Foreskin fibroblast (primary cell): ENCODE measurements at places on chromosomes 13 and 19.

DNA sequence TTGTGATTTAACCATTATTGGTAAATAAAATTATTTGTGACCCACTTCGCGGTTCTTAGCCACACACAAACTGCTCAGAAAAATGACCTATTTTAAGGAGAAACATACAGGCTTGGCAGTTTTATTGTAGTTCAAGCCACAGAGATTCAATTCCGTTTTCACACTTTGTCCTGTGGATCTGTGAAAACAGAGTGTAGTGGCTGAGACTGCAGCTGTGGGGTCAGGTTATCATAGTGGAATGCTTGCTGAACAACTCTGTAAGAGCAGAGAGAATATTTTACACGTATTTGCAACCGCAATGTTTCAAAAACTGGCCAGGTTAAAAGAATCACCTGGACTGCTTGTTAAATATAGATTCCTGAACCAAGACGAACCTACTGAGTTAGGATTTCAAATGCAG, 292.5 kb downstream of the GPC5 start:
- no peak for DNase-seq

DNA sequence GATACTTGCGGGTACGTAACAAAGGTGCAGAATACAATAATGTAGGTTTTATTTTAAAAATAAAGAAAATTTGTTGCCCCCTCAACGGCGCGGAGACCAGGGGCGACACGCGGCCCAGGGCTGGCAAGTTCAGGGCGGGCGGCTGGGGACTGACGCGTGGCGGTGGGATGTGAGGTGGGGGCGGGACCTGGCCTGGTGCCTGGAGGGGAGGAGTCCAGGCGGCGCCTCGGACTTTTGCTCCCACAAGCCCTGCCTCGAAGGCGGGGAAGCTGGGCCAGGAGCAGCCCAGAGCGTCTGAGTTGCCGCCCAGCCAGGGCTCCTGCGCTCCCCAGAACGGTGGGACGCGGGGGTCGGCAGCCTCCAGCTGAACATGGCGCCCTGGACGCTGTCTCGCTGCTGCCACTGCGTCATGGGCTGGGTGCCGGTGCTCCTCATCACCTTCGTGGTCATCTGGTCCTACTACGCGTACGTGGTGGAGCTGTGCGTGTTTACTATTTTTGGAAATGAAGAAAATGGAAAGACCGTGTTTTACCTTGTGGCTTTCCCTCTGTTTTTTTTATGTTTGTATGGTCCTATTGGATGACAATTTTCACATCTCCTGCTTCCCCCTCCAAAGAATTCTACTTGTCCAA, 1122.8 kb upstream of the ATXN8OS start:
- no peak for DNase-seq

- no peak for DNase-seq
These were observed 1357.9 kb downstream of the SLITRK5 start for GRCh38 chr13:89029062-89029461.

- DNase-seq, result no peak
These were observed 226.8 kb downstream of the LACC1 start for GRCh38 chr13:44106266-44107152.

DNA sequence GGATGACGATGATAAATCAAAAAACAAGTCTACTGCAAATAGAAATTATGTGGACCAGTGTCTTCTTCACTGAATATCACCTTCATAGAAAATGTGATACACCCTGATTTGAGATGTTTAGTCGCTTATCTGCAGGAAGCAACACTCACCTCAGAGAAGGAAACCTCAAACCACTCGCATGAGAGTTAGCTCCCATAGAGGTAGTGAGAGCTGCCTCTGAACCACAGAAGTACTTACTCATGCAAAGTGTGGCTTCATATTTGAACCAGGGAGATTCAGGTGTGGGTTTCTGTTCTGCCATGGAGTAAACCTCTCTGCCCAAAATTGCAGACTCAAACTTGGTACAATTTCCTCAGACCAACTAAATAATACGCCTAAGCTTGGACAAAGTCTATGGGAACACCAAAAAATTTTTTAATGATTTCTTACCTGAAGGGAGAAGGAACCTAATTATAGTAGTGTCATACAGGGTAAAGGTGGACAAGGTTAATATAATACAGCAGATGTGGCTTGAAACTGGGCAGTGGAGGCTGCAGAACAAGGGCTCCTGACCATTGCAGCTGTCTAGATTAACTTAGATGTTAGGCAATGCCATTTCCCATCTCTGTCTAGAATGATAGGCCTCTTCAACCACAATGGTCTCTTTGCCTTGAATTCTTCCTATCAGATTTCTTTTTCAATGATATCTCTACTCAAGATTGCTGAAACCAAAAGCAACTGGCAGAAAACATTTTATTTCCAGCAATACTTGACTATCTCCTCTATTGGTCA, 29.6 kb upstream of the RCBTB2 start:
- DNase-seq, result no peak

- no peak for DNase-seq
These were observed 18.9 kb downstream of the TGFB1 start for GRCh38 chr19:41334793-41335192.

GRCh38 chr19:4098493-4098892, 25.4 kb downstream of the MAP2K2 start:
- DNase-seq, result no peak

DNA sequence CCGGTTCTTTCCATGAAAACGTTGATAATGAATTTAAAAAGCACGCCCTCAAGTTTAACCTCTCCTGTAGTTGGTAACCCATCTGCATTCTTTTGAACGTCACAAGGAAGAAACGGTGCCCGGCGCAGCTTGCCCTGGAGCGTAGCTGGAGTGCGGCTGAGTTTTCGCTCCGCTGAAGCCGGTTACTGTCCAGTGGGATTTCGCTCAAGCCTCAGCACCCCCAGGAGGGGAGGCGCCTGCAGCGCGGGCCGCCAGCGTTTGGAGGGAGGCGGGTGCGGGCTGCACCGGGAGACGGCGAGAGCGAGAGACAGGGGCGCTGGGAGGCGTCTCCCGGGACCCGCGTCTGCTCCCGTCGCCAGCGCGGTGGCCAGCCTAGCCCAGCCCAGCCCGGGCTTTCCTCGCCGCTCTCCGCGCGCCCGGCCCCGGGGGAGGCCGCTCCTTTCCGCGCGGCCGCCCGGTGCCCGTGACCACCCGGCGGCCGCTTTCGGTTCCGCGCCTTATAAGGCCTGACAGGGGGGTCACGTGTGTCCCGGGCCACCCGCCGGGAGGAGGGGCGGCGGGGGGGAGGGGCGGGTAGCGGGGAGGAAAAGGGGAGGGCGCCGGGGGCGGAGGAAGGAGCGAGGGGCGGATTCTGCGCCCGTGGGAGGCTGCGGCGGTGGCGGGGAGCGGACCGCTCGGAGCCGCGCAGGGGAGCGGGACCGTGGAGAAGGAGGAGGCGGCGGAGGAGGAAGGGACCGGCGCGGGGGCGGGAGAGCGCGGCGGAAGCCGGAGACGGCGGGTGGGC, 8.3 kb upstream of the DGKH start:
- DNase-seq, result peak; percentile 95

DNA sequence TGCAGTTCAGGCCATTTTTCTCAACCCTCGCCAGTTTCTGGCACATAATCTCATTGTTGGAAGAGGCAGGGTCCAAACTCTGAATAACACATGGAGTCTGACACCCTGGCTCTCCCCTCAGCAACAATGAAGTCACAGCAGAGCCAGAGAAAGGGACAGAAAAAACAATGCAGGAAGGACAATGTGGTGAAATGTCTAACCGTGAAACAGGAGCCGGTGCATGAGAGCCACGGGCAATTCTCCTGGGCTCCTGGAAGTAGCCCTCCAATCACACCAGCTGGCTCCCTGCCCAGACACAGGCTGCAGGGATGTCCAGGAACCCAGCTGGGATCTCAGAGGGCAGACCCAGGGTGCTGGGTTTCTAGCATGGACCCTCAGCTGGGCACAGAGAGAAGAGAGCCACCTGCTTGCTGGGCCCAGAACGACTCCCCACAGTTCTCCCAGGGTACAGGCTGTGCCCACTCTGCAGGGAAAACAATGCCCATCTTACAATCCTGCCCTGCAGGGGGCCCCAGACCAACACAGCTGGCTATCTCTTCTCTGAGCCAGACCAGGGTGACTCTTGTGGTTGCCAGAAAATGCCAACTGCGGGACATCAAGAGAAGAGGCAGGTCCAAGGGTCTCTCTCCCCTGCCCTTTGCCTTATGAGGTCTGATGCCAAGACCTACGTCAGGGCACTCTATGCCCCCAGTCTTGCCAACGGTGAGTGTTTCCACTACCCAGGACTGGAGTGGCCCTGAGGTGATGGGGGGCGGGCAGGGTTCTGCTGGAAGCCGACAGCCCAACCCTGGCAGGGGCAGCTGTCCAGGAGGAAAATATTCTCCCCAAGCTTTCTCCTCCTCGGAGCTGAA, 64.5 kb downstream of the CEBPG start:
- peak; percentile 34 for DNase-seq

GRCh38 chr19:8253678-8254077, 44.5 kb downstream of the CERS4 start:
- DNase-seq, result no peak

DNA sequence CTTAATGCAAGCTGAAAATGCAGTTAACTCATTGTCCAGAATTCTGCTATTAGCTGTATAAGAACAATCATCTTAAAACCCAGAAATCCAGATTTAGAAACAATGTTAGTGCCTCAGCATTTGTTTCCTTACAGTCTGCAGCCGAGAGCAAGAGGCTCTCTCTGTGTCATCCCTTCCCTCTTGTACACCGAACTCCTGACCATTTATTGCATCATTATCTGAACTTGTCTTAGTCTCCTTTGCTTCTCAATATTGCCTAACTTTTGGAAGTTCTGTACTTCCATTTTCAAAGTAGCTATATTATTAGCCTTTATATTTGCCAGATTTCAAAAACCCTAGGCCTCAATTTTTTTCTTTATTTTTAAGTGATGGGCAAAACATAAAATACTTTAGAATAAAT, 27.1 kb downstream of the RNASEH2B start:
- no peak for DNase-seq

DNA sequence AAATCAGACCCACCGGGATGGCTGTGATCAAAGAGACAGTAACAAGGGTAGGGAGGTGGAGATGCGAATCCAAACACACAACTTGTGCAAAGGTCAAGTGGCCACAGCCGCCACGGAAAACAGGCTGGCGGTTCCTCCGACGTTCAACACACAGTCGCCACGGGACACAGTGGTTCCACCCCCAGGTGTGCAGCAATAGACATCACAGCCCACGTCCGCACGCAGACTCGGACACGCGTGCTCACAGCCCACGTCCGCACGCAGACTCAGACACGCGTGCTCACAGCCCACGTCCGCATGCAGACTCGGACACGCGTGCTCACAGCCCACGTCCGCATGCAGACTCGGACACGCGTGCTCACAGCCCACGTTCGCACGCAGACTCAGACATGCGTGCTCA, 70.1 kb downstream of the RASA3 start:
- DNase-seq, result no peak

GRCh38 chr19:5487222-5487621, 32.0 kb downstream of the ZNRF4 start:
- no peak for DNase-seq

DNA sequence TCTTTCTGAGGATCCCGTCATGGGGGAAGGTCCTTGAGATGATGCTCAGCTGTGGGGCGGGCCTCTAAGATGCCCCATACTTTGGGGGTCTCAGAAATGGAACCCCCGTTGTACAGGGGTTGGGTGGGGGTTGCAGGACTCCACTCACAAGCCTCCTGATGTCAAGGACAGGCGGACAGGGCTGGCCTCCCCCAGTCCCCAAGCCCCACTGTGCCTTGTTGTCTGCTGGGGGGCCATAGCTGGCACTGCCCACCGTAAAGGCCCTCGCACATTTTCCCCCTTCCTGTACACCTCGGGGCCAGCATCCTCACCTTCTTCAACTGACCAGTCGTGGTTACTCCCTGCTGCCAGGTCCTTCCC, 2.7 kb downstream of the SNAPC2 start:
- DNase-seq, result no peak
